ENCODE measurements at places on chromosomes 5 and 9. TPM values are rescaled to one million over a fixed set of nuclear protein-coding genes. Genes with fewer than 3 reads are reported as not detected.

DNA sequence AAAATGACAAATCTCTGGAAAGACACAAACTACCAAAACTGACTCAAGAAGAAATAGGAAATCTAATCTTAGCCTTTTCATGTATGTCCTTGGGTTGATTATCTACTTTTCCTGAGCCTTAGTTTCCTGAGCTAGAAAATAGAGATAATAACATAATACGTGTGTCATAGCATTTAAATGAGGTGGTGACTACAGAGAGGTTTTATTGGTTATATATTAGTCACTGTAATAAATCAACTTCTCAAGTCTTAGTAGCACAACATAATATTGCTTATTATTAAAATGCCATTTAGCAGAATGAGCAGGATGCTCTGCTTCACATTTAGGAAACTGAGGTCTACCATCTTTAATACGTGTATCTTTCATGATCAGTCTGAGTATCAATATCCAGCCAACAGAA lies 7.1 kb upstream of the PJA2 start:
- DNase-seq, result no peak

GRCh38 chr9:33742519-33742918 lies 52.8 kb upstream of the PRSS3 start:
- DNase-seq, result no peak

GRCh38 chr5:1886846-1887587 lies 4.3 kb upstream of the IRX4 start:
- no peak for DNase-seq

GRCh38 chr9:128145951-128146351 lies 3.3 kb upstream of the LCN2 start:
- no peak for DNase-seq

DNA sequence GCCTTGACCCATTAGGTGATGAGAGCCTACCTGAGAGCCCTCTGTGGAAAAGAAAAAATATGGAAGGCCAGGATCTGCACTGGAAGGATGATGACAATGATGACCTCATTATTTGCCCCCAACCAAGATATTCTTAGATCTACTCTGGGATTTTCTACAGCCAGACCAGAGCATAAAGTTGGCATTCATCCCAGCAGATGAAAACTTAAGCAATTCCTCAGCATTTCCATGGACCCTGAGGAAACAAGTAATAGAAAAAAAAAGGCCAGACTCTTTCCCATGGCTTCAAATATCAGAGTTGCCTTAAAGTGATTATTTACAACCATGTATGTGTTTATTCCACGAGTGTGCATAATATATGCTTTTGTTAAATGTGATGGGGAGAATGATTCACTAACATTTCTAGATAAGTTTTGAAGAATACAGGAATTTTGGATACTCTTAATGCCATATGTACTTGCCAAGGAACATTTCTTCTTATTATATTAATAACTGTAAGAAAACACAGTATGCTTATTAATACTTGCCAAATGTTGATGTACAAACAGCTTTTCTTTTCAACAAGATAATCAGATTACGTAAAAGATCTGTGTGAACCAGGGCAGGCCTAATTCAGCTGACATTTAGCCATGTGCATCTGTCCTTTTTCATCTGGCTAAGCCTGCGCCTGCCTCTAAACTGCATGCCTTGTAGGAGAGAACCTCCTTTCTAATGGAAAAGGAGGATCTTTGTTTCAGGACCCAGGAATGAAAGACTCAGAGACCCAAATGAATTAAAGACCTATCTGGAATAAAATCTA lies 94.8 kb downstream of the ARRDC3 start:
- no peak for DNase-seq

DRD1 gene
- total RNA-seq, result not detected

CEMIP2 gene
- 645 TPM for total RNA-seq

Data from dermis microvascular lymphatic vessel endothelial cell (primary cell).